Cortex of kidney (tissue), 1 donor: ENCODE measurements at places on chromosomes 4 and X.

- no peak for DNase-seq
Observed at GRCh38 chrX:65689377-65689776, 21.9 kb downstream of the MSN start.

GRCh38 chr4:14221176-14221575 is 593.7 kb upstream of the BOD1L1 start:
- DNase-seq, result no peak

DNA sequence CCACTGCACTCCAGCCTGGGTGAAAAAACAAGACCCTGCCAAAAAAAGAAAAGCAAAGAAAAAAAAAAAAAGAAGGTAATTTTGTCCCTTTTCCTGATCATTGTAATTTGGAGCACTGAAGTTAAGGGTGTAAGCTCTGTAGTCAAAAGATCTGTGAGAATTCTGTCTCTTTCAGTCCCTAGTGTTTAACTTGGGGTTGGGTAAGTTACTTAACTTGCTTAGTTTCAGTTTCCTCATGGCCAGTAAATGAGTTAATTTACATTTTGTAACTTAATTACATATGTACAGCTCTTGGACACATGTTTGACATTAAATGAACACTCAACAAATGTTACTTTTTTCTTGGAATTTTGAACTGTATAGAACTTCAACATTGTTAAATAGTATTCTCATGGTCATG is 10.9 kb upstream of the UBE2K start:
- DNase-seq, result no peak

DNA sequence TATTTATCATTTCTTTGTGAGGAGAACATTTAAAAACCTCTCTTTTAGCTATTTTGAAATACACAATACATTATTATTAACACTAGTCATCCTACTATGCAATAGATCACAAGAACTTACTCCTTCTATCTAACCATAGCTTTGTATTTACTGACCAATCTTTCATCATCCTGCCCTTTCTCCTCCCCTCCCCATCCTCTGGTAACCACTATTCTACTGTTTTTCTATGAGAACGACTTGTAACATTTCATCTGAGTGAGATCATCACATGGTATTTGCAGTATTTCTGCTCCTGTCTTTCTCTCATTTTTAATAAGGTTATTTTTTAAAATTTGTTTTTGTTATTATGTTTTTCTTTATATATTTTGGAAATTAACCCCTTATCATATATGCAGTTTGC is 331.8 kb downstream of the TEX13C start:
- DNase-seq, result no peak

- no peak for DNase-seq
Observed at GRCh38 chr4:76212851-76213414, 691 bp downstream of the SCARB2 start.

- no peak for DNase-seq
Observed at GRCh38 chr4:151039733-151040132, 24.6 kb upstream of the LRBA start.

DNA sequence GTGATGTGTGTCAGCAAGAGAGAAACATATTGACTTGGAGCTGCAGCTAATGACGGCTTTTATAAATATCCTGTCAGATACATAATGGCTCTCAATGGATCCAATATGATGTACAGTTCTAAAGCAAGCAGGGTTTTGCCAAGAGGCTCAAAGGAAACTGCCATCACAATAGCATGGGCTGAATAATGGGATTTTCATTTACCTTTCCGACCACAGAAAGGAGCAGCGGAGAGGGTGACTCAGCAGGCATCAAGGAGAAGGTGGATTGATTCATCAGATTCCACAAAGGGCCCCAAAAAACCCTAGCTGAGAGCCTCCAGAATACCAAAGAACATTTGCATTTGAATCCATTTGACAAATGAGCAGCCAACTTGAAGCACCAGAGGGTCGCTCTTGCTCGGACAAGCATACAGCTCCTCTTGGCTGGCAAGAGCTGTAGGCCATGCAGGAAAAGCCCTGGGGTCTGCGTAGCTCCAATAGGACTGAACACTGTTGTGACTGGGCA is 355.7 kb upstream of the NOCT start:
- DNase-seq, result no peak

- no peak for DNase-seq
Observed at GRCh38 chr4:159173886-159174285, 71.0 kb downstream of the RAPGEF2 start.

DNA sequence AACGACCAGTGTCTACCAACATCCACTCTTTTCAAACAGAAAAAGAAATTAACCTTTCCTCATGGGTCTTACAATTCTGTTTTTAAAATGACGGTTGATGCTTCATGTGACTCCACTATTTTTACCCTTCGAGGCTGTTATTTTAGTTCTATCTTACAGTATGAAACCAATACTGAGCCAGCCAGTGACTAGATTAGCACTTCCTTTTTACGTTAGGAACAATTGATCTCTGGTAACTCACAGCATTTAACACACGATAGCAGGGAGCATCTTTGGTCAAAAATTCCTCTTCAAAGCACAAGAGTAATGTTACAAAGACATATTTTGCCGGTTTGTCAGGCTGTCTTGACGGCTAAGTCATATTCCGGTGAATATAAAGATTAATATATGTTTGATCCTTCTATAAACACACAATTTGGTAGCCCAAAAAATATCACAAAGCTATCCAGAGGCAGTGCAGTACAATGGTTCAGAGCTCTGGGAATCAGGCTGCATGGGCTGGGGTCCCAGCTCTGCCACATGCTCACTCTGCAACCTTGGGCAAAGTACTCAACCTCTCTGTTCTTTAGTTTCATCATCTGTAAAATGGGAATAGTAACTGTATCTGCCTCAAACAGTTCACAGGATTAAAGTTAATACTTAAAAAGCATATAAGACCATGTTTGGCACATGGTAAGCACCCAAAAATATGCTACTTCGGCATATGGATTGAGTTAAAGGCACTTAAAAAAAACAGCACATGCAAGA is 62.9 kb upstream of the TXK start:
- DNase-seq, result no peak

DNA sequence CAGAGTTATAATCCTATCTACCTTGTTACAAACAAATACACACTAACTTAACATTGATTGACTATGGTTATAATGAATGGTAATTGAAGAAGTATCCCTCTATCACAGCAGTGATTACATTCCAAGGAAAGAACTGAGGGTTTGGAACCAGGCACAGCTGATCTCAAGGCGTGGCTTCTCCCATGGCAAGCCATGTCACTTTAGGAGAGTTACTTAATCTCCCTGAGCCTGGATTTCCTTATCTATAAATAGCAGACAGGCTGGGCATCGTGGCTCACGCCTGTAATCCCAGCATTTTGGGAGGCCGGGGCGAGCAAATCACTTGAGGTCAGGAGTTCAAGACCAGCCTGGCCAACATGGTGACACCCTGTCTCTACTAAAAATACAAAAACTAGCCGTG is 25.6 kb downstream of the SORBS2 start:
- DNase-seq, result no peak

GRCh38 chrX:2536974-2537373 is 36.2 kb upstream of the DHRSX start:
- no peak for DNase-seq

DNA sequence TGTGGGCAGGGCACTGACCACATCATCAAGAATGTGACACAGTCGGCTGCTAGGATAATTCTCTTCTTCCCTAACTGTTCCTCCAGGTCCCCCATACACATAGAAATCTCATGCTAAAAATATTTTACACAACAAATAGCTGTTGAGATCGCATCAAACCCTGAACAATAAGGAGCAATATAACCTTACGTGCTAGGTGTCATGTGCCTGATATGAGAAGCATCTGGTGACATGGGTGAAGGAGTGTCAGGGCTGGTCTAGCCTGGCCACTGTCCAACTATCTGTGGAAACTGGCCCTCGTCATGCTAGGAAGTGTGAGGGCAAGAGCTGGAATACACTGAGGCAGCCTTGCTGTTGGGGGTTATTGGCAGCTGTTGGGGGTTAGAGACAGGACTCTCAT is 167.3 kb upstream of the PGRMC2 start:
- no peak for DNase-seq

DNA sequence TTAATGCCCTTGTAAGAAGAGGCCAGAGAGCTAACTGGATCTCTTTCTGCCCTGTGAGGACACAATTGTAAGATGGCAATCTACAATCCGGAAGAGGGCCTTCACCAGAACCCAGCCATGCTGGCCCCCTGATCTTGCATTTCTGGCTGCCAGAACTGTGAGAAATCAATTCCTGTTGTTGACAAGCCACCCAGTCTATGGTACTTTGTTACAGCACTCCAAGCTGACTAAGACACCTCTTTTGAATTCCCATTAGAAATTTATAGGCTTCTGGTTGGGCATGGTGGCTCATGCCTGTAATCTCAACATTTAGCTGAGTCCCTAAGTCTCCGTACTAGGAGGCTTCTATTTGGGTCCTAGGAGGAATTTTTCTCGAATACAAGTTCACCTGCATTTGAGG is 48.8 kb upstream of the RELL1 start:
- no peak for DNase-seq
